ENCODE measurements at places on chromosomes 1 and 21.

GRCh38 chr1:61486783-61487536 is 238.0 kb downstream of the TM2D1 start:
- DNase-seq: peak; percentile 56

DNA sequence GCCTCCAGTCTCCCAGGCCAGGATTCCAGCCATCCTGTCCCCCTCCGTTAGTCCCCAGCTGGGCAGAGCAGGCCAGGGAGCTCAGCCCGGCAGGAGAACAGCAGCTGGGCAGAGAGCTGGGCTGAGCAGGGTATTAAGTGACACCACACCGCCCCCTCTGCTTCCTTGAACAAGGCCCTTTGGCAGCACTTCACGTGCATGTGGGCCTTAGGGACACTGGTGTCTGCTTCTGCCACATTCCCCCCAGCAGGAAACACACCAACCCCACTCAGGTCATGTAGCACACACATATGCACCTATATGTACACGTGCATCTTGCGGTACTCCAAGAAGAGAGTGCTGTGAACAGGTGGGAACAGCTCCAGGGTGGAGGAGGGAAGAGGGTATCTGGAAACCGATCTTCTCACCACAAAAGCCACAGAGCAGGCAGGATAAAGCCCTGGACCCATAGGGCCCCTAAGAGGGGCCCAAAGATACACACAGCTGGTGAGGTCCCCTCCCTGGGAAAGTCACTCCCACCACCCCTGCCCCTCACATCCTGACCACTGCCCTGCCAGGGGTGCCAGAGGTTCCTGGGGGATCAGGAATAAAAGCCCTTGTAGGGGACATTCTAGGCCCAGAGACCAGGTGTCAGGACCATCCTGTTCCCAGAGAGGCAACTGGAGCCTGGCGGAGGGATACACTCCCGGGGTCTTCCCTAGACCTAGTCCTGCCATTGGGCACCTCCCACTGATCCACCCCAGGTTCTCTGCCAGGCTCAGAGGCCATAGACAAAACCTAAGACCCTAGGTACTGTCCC is 4.5 kb downstream of the EPHA2 start:
- DNase-seq: peak; percentile 49

DNA sequence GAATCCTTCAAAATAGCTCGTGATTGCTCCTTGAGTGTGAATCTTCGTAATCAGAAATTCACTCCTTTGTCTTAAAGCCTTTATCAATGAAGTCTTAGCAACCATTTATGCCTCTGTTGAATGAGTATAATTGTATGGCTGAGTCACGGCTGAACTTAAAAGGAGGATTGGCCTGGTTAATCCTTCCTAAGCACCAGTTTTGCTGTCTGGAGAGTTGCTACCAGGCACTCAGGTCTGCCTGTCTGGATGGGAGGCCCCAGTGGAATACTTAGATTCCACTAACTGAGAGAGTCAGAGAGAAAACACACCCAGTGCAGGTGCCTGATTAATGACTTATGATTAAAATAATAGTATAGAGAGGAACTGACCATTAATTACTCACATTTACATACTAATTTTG is 7.6 kb upstream of the HHAT start:
- no peak for DNase-seq

DNA sequence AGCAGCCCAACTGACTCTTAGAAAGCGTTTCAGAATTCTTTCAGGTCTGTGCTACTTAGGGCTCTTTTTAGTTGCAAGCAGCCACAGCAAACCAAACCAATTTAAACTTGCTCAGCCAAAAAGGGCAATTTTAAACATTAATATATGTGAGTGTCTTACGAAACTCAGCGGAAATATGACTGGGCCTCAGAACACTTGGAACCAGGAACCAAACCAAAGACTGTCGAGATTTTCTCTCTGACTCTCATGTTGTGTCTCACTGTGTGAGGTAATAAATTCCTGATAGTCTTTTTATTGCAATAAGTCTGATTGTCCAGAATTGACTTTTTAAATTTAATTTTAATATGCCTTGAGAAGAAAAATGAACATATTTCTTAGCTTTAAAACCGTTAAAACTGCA is 122.3 kb downstream of the SYF2 start:
- no peak for DNase-seq

GRCh38 chr1:158248118-158248517 is 6.1 kb upstream of the CD1A start:
- no peak for DNase-seq

DNA sequence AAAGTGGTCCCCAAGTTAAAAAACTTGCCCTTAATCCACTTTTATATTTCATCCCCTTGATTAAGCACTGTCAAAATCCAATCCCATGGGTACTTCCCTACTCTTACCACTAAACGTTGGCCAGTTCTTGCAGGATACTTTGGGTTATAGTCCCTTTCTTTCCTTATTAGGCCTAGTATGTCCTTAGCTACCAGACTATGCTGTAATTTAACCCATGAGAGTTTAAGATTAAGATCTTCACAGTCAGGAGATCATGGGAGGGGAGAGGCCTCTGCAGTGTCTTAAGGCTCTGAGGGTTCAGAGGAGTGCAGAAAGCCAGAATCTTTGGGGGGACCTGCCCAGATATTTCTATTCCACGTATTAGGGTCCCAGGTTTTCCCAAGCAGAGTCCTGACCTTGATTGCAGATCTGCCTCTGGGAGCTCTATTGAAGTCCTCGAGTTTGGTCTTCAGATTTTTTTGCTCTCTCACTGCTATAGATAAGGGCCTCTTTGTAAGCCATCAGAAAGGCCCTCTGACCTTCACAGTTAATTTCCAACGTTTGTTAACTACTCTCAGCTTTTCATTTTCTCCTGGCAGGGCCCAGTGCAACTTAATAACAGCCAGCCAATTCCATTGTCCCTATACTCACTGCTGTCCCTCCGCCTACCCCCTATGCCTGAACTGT is 9.0 kb upstream of the CGN start:
- no peak for DNase-seq

- DNase-seq: peak; percentile 93
These were observed 38.3 kb downstream of the LRRN2 start for GRCh38 chr1:204647114-204647804.

DNA sequence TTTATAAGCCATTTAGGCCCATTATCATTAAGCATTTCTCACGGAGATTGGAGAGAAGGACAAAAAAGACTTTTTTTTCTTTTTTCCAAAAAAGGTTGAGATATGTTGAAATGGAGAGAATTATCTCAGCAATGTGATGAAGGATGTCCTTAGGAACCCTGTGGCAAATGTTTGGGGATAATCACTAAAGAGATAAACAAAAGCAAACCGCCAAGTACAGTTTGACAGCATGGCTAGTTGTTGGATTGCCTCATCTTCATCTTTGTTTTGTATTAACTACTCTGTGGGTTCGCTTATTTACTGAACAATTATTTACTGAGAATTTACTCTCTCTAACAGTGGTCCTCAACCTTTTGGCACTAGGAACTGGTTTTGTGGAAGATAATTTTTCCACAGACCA is 97.4 kb upstream of the HP1BP3 start:
- DNase-seq: no peak

GRCh38 chr1:114803001-114803400 is 22.5 kb upstream of the SIKE1 start:
- no peak for DNase-seq

GRCh38 chr1:41662765-41663437 is 178.4 kb upstream of the EDN2 start:
- peak; percentile 77 for DNase-seq

DNA sequence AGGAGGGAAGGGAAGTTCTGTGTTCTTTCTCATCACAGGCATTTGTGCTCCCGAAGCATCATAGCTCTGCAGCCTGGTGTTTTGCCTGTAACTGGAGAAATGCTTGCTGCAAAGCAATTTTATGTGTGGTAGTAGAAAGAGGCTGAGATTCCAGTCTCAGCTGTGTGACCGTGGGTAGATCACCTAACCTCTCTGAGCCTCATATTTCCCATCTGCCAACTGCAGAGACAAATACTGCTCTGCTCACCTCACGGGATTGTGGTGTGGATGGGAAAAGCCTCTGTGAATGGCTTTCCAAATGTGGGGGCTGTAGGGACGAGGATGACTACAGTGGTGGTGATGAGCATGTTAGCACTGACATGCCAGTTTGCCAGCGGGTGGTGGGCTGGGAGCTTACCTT is 84.0 kb downstream of the MDM4 start:
- DNase-seq: no peak

- no peak for DNase-seq
These were observed 42.7 kb downstream of the FAAH start for GRCh38 chr1:46436844-46437243.

GRCh38 chr1:92307980-92308379 is 9.1 kb downstream of the RPAP2 start:
- no peak for DNase-seq

DNA sequence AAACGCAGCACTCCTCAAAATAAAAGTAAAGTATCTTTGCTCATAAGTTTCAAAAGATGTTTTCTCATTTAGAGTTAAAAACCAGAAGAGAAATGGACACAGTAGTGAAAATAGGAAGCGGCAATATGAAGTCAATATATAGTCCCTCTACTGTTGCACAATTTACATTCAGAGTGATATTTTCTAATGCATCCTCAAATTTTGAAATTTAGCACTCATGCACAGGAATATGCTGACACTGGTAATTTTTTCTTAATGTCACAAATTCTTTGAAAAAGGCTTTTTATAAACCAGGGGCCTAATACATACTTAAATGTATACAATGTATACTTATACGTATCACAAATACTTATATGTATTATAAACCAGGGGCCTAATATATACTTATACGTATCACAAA is 19.5 kb downstream of the ST7L start:
- no peak for DNase-seq

- peak; percentile 100 for DNase-seq
These were observed 9.8 kb upstream of the PRSS38 start for GRCh38 chr1:227805606-227806197.
